ENCODE measurements at places on chromosomes 1 and 21.

DNA sequence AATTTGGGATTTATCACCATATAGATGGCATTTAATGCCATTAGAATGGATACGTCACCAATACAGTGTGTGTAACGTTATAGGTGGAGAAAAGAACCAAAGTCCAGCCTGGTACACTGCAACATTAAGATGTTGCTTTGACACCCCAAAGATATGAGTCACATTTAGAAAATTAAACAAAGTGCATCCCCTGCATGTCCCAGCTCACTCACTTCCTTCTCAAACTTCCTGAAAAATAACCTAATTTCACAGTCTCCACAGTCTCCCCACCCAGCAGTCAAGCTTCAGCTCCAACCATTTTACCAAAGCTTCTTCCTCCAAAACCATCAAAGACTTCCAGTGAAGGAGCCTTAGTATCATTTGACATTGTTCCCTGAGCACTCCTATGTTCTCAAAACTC lies 111.9 kb downstream of the OMA1 start:
- no peak for DNase-seq

DNA sequence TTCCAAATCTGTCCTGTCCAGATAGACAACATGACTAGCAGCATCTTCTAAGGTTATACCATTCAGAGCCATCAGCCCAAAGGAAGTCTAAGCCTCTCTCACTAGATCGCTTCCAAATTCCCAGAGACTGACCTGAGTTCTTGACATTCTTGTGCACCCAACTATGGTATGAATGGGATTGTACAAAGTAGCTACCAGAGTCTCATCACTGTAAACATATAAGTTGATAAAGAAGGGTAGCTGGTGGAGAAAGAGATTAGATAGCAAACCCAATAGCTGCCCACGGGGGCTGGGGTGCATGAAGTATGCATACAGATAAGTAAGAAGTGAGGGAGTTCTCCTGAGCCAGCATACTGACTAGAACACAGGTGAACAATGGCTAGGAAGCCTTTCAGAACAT lies 180.0 kb downstream of the PLPP3 start:
- DNase-seq: no peak

DNA sequence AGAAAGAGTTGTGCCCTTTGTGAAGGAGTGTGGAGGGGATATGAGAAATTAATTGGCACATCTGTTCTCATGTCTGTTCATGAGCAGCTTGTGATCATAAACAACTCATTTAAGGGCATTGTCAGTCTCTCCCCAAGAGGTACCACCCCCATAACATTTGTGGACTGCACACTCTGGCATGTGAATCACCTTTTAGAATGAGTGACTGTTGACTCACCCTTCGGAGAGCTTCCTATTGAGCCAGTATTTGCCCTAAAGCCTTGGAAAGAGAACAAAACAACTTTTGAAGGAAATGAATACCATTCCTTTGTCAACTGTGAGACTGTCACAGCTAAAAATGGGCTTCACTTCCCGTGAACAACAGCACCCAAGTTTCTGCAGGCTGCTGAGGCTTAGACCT lies 27.5 kb upstream of the MYSM1 start:
- no peak for DNase-seq

- DNase-seq: no peak
Measured at GRCh38 chr1:114334297-114334696, 176.7 kb downstream of the TRIM33 start.

DNA sequence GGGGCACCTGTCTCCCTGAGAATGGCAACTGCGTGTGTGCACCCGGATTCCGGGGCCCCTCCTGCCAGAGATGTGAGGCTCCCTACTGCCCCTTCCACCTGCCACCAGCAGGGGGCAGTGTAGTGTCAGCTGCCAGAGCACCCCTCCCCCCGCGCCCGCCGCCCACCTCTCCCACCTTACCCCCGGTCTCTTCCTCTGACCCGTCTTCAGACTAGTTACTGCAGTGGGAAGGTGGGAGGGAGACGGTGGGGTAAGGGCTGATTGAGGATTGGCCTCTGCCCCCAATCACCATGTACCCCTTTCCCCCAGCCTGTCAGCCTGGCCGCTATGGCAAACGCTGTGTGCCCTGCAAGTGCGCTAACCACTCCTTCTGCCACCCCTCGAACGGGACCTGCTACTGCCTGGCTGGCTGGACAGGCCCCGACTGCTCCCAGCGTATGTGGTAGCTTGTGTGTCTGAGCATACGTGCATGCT lies 10.1 kb upstream of the LRRC71 start:
- DNase-seq: peak; percentile 41

GRCh38 chr1:152225678-152226077 lies 1.7 kb upstream of the HRNR start:
- no peak for DNase-seq

DNA sequence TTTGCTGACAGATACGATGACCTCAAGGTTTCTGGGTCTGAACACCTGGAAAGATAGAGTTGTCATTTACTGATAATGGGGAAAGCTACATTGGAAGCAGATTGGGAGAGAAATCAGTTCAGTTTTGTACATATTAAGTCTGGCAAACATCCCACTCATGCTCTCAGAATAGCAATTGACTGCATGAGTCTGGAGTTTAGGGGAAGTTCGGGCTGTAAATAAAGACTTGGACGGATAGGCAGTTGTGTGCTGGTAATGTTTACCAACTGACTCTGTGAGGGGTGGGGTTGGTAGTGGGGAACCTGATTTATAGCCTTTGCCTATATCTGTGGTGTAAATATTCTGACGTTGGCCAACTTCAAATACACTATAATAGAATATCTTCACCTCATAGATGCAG lies 4.0 kb downstream of the H6PD start:
- no peak for DNase-seq

DNA sequence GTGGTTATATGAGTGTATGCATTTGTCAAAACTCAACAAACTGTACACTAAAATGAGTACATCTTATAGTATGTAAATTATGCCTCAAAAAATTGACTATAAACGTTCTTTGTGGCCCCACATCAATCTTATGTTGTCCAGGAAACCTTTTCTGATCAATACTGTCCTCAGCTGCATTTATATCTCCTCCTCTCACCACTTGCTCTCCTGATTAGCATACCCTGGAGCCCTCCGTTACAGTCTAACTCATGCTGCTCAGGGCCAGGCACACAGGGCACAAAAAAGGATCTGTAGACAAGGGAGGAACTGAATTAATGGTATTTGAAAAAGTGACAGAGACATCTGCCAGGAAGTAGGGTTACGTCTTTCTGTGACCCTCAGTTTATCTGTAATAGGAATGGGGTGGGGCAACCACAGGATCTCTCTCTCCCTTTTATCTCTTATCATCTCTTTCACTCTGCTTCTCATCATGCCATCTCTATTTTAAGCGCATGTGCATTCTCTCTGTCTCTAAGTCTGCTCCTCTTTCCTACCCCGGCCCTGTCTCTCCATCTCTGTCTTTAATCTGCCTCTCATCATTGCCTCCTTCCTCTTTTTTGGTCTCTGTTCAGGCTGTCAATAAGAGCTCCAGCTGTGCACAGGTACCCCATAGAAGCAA lies 7.0 kb upstream of the TAL1 start:
- no peak for DNase-seq

- DNase-seq: no peak
Measured at GRCh38 chr21:41228958-41229357, 61.0 kb downstream of the BACE2 start.

GRCh38 chr1:184051485-184052193 lies at the start of gene TSEN15:
TSS of gene TSEN15 (plus strand) at chr1:184051730. CDS start at chr1:184051756, 26 bp downstream.
- peak; percentile 42 for DNase-seq

DNA sequence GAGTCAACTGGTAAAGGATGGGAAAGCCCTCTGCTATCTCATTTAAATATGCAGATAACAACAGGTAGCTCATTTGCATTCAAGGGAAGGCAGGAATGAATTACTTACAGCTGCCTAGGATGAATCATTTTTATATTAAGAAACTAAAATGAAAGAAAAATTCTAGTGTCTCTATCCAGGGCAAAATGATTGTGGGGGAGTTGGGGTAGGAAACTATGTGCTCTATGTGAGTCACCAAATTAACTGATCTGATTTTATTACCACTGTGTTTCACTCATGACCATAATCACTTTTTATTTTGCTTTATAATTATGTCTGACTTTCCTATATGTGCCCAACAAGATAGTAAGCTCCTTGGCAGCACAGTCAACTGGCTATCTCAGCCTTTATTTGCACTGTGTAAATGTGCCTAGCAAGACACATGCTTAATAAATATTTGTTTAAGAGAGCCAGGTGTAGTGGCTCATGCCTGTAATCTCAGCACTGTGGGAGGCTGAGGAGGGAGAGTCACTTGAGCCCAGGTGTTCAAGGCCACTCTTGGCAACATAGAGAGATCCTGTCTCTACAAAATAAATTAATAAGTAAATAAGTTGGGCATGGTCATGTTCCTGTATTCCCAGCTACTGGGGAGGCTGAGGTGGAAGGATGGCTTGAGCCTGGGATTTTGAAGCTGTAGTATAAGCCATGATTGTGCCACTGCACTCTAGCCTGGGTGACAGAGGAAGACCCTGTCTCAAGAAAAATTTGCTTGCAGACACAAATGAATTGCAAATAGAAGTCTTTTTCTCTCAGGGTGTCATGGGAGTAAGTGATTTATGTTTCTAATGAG lies 84.1 kb downstream of the SPAG17 start:
- no peak for DNase-seq

Measured in T-helper 2 cell (primary cell).